ENCODE measurements at places on chromosomes 3 and 15.

- no peak for DNase-seq
Observed at GRCh38 chr3:25723802-25724201, 59.1 kb upstream of the TOP2B start.

DNA sequence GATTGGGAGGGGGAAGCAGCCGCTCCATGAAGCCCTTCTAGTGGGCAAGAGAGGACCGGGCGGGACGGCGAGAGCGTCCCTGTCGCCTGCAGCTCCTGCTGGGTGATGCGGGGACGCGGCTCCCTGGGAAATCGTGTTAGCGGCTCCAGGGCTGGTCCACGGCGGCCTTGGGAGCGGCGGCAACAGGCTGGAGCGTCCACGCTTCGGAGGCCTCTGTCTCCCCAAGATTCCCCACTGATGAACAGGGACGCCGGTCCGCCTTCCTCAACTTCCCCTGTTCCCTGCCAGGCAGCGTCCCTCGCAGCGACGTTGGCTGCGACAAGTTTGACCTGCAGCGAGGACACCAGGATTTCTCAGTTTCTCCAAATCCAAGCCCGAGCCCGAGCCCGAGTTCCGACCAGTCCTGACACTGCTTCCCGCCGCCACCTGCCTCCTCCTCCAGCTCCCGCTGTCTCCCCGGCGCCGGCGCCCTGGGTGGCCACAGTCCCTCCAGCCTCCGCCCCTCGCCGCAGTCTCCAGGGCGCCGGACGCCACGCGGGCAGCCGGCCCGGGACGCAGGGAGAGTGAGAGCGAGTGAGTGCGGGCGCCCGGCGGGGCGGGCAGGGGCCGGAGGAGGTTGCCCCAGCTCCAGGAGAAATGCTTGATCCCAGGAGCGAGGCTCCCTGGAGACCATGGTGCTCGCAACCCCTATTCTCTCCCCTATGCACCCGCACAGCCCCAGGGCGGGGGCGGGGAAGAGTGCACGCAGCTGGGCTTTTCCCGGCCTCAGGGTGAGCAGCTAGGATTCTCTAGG is 78.1 kb upstream of the RNF7 start:
- peak; percentile 89 for DNase-seq

DNA sequence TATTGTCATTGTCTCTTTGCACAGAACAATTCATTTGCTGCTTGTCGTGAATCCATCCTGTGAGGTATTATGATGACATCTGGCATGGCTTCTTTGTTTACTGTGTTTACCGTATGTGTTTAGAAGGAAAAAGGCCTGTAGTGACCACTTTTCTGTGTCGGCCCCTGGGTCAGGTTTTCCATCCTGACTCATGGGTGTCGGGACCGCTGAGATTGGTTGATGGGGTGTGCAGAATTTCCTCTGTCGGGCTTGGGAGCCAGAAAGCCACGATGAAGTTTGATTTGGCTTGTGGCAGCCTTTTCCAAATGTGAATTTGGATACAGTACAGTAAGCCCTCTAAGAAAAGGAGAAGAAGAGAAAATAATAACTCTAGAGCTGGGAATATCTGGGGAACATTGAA is 113.5 kb downstream of the FNDC3B start:
- DNase-seq = no peak

- no peak for DNase-seq
Observed at GRCh38 chr15:52496776-52497470, 31.8 kb downstream of the MYO5A start.

DNA sequence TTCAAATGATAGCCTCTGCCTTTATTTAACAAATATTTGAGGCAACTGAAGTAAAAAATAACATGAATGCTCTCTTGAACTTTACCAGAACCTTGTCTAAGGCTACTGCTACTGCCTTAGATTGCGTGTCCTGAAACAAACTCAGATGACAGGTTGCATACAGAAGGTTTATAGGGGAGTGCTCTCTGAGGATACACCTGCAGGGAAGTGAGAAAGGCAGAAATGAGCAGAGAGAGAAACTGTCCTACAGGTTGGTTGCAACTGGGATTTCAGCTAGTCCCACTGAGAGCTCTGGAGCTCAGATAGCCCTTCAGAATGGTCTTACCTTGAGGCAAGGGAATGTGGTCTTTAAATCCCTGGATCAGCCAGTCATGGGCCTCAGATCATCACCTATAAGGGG is 165.5 kb downstream of the IL5RA start:
- DNase-seq = no peak

DNA sequence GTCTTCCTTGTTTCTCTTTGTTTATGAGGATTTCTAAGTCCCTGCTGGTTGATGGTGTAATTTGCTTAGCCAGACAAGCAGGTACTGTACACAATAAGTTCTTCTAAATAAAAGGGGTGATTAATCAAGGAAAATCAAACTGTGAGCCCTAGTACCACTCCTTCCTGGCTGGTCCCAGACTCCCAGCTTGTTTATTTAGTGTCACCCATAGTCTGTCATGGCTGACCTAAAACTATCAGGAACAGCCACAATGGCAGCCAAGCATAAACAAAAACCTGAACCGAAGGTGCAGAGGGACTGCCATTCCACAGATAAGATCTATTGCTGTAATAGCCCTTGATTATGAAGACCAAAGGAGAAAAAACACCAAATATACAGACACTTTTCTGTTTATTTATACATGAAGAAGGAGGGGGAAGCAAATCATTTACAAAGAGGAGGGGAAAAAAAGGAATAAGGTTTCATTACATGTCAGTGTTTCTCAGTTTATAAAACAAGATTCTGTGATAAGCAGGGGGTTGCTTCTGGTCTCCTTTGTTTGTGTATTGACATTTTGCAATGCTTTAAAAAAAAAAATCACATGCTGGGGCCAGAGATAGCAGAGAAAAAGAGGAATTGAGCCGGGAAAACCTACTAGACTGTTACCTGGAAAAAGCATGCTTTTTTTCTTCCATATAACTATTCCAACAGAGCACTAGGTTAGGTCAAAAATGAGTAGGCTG is 182.4 kb upstream of the DPH6 start:
- DNase-seq = peak; percentile 15

All from SK-N-SH (cell line).